ENCODE measurements at places on chromosomes 7 and 10.

GRCh38 chr10:60679388-60679990 lies 98.8 kb upstream of the CDK1 start:
- peak; percentile 3 for DNase-seq

GRCh38 chr7:129729511-129729910 lies 118.0 kb downstream of the NRF1 start:
- DNase-seq: no peak

- no peak for DNase-seq
Observed at GRCh38 chr10:49419005-49419404, 23.1 kb upstream of the DRGX start.

DNA sequence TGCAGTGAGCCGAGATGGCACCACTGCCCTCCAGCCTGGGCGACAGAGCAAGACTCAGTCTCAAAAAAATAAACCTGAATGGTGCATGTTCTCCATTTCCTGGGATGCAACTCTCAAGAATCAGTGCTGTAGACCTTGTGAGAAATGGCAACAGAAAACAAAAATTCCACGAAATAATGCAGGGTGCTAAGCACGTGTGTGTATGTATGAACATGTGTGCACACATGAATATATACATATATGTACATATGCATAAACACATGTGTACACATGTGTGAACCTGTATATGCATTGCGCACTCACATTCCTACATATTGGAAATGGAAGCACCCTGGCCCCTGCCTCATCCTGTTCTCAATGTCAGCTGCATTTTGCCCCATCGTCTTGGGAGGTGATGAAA lies 548.5 kb downstream of the TCERG1L start:
- DNase-seq: no peak

DNA sequence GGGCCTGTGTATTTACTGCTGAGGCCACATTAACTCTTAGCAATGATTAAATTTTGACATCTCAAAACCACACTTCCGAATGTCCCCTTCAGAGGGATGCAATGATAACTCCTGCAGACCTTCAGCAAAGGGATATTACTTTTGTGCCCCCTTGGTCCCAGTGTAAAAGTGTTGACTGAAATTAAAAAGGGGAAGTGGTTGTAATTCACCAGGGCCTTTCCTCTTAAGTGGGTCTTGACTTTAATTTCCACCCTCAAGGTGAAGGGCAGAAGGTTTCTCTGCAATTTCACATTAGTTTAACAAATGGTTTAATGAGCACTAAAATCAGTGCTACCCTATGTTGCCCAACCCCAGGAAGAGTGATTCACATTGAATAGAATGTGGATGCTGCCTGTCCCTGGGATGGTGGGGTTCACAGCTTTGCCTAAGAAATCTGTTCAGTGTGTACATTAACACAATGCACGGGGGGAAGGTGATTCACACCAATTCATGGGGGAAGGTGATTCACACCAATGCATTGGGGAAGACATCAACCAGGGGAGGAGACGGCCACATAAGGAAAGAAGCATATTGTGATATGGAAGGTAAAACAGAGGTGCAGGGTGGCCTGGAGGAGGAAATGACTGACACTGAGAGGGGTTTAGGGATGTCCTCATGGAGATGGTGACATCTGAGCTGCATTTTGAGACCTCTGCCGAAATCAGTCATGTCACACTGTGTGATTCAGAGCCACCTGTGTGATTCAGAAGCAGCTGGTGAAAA lies 19.4 kb upstream of the TNS3 start:
- no peak for DNase-seq

- no peak for DNase-seq
Observed at GRCh38 chr7:36598054-36598674, 126.1 kb downstream of the AOAH start.

- no peak for DNase-seq
Observed at GRCh38 chr7:44059219-44060090, 5.9 kb downstream of the PGAM2 start.

DNA sequence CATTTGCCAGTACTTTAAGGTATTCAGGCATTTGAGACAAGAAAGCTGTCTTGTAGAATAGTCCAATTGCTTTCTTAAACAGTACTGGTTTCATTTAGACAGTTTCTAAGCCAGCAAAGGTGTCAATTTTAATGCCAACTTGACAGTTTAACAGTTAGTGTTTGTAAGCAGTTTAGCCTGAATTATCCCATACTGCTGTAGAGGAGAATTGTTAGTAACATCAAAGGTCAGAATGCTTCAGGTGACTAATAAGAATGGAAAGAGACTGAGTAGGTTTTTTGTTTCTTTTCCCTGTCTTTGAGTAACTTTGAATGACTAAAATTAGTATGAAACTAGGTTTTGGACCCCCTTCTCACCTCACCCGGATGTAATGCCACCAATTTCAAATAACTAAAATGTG lies 29.5 kb upstream of the VDAC2 start:
- no peak for DNase-seq

DNA sequence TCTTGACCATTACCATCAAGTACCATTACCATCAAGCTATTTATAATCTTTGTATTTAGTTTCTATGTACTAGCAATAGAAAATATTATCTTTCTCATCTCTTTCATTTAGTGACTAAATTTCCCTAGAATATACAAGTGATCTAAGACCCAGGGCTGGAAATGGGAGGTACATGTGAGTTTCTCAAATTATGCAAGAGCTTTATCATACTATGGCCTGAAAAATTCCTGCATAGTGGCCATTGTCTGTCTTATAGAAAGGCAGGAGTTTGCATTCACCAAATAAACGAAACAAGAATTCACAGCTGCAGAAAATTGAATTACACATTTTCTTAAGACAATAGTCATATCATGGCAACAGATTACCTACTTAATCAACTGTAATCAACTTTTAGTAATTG lies 50.7 kb upstream of the HDAC9 start:
- DNase-seq: no peak

- no peak for DNase-seq
Observed at GRCh38 chr7:135189961-135190360, 19.5 kb upstream of the CYREN start.

- DNase-seq: no peak
Observed at GRCh38 chr7:115708013-115708341, 322.6 kb downstream of the TFEC start.

GRCh38 chr10:103736763-103737162 lies 118.6 kb downstream of the SH3PXD2A start:
- no peak for DNase-seq

DNA sequence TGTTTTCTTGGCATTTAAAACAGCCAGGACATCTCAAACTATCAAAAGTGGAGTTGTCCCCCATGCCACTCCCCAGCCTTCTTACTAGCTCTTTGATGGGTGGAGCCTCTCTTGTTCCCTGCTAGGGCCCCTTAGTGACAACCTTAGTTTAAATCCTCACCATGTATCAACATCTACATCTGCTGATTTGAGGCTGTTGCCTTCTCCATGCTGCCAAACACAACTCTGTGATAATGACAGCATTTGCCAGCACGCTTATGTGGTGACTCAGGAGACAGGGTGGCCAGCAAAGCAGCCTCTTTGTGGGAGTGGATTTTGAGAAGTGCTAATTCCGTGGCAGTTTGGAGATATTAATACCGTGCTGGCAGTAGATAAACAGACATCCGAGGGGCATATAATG lies 145.4 kb downstream of the LRRC4 start:
- no peak for DNase-seq

DNA sequence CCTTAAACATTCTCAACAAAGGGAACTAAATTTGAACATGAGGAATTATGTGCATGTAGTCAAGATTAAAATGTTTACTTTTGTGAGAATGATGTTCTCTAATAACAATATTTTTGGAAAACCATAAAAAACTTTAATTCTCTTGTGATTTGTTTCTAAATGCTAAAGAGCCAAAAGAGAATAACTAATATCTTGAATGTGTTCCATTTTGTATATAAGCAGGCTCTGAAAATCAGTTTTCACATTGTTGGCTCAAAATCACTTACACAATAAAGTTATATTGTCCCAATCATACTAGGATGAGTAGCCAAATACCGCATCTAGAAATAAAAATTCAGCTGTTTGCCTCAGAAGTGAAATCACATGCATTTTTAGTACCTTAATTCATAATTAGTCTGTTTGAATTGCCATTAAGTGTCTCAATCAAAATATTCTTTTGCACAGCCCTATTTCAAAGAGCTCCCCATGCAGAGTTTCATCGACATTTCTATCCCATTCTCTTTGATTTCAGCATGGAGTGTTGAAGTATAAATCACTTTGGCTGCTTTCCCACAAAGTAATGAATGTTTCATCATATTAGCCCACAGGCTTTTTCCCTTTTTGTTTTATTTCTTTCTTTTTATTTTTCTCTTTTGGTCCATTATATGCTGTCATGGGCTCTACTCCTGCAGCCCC lies 420.3 kb upstream of the POM121L12 start:
- no peak for DNase-seq

GRCh38 chr7:156178857-156179256 lies 366.6 kb upstream of the SHH start:
- no peak for DNase-seq

DNA sequence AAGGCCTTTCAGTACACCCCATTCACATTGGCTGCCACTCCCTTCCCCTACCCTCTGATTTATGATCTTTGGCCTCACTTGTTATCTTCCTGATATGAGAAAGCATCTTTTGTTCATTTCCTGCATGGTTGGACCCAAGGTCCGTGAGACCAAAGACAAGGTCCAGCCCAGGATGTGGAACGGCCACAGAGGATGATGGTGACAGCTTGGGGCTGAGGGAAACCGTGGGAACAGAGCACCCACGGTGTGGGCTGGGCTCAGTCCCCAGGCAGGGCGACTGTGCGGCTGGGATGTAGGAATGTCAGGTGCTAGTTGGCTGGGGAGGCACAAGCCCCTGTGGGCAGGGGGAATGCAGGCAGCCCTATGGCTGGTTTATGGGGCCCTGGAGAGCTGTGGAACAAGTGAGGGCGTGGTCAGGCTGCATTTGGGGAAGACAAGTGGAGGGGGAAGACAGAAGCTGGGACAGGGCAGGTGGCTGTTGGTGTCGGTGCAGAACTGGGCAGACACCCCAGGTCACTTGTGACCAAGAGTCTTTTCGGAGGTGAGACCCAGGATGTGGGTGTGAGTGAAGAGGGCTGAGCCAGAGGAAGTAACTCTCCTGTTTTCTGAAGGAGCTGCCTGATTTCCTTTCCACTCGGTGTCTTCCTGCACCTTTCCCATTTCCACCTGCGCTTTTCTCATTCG lies 51.7 kb upstream of the IGFBP3 start:
- DNase-seq: no peak
